Liver (tissue), 10 donors: ENCODE measurements at places on chromosomes 13 and 19. TPM values are rescaled to one million over a fixed set of nuclear protein-coding genes. Genes with fewer than 3 reads are reported as not detected.
A peak's percentile ranks its signal among the peaks of the same experiment; 100 is the strongest.

DNA sequence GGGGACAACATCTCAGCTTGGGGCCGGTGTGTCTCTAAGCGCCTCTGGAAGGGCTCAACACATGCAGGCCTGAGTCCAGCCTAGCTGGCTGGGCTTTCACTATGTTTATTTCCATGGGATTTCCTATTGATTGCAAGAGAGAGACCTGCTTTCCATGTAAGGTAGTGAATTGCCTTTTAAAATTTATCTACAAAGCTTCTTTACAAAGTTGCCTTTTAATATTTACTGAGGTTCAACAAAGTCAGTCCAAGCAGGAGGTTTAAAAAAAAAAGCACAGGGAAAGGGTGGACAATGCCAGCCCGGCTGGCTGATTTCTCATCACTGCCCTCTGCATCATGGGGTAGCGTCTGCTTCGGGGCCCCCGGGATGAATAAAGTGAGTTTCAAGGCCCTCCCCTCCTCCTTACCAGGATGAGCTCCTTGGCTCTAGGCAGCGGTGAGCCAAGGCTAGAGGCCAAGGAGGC, 15.8 kb downstream of the TLE2 start:
- DNase-seq, result no peak

Gene STOML3
- total RNA-seq, result not detected

Gene TSSK6
- total RNA-seq, result 1.2 TPM

DNA sequence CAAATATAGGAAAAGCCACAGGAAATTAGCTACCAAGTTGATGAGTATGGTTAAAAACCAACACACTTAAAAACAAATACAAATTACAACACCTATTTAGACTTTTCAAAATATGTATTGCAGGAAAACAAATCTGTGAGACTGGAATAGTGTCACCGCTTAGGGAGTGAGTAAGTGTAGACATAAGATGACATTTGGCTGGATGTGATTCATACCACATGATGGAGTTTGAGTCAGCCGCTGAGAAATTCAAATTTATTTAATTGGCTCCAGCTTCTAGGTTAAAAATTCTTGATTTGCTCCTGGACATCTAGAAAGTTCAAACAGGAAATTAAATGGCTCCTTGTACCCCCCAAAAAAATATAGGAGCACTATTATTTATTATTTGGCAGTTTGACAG, 531.7 kb downstream of the SLITRK1 start:
- no peak for DNase-seq

GRCh38 chr13:74217811-74218210, 83.6 kb upstream of the KLF12 start:
- DNase-seq, result no peak

Gene INSL3
- not detected for total RNA-seq

GRCh38 chr13:63690672-63691071, 2275.0 kb upstream of the PCDH20 start:
- DNase-seq, result no peak

DNA sequence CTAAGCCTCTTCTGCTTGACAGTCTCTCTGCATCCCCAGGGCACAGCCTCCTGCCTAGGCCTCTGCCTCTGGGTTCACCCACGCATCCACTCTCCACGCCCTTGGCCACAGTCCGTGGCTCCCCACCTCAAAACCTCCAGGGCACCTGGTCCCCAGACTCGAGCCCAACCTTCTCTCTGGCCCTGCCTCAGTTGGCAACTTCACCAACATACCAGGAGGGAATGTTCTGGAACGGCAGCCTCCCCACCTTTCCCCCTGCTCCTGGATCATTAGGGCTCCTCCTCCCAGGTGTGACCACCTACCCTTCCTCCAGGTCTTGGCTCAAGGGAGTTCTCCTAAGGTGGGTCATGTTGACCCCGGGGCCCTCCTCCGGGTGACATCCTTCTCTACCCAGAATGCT, 69.1 kb downstream of the SOX1 start:
- DNase-seq, result peak; percentile 22

Gene TTYH1
- 0.42 TPM for total RNA-seq

DNA sequence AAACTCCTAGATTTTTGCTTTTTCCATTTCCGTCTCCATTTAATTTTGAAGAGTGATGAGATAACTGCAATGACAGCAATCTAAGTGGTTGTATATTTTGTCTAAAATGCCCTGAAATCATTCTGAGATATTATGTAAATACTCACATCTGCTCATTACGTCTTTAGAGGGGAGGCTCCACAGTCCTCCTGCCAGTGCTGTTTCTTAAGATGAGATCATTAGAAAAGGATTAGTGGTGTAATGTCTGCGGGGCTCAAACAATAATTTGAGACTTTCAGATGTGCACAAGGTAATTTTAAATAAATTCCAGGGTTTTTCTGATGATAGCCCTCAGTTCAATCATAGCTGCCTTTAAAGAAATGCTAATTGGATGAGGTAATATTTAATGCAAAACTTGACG, 437.9 kb downstream of the FOXO1 start:
- no peak for DNase-seq

Gene ZNF534
- not detected for total RNA-seq

- DNase-seq, result no peak
Measured at GRCh38 chr13:28586439-28587173, 72.3 kb upstream of the POMP start.

DNA sequence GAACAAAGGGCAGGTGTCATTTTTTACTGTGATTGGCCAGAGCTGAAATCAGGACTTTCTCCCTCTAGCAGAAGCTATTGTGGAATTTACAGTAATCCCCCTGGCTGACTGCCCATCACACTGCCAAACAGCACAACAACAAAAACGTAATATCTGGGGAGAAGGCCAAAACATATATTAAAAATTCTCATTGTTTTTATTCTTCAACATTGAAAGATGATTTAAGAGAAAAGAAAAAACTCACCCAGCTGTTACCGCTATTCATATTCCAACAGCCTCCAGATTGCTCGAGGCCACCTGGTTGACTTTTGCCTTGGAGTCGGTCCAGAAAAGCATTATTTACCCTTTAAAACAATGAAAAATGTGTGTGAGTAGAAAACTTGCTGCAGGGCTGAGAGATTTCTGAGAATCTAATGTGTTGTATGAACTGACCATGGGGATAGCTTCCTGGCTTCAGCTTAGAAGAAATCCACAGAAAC, 97.2 kb downstream of the EPSTI1 start:
- no peak for DNase-seq

Gene RGL3
- 19.8 TPM for total RNA-seq

DNA sequence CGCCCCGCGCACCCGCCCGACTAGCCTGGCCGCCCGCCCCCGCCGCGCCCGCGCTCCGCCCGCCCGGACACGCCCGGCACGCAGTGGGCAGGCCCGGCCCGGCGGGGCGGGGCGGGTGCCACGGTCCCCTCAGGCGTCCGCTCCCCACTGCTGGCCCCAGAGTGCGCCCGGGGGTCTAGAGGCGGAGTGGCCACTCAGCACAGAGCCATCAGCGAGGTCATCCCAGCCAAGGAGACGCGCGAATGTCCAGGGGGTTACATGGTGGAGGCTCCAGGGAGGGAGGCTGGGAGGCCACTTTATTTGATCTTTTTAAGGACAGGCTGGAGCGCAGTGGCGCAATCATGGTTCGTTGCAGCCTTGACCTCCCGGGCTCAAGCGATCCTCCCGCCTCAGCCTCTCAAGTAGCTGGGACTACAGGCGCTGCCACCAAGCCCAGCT, 236 bp upstream of the TINCR start:
- no peak for DNase-seq

DNA sequence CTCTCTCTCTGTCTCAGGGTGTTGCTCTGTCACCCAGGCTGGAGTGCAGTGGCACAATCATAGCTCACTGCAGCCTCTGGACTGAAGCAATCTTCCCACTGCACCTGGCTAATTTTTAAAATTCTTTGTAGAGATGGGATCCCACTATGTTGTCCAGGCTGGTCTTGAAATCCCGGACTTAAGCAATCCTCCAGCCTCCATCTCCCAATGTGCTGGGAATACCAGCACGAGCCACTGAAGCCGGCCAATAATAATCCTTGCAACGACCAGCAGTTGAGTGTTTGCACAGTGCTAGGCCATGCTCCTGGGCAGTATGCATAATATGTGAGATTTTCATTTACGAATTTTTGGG, 640 bp upstream of the EPOR start:
- DNase-seq, result no peak

GRCh38 chr19:48372904-48373303, 8.7 kb downstream of the SYNGR4 start:
- DNase-seq, result no peak

DNA sequence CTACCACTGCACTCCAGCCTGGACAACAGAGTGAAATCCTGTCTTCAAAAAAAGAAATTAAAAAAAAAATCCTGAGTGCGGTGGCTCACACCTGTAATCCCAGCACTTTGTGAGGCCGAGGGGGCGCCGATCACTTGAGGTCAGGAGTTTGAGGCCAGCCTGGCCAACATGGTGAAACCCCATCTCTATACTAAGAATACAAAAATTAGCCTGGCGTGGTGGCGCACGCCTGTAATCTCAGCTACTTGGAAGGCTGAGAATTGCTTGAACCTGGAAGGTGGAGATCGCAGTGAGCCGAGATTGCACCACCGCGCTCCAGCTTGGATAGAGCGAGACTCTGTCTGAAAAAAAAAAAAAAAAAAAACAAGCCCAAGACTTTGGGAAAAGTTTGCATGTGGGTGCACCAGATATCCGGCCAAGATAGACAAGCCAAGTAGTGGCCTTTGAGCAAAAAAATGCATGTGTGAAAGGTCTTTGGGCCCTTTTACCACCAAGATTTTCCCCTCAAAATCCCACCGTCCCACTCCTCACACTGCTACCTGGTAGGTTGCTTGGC, 5.7 kb downstream of the DNAJB1 start:
- no peak for DNase-seq

- DNase-seq, result no peak
Measured at GRCh38 chr19:55611300-55611982, 6.0 kb downstream of the ZNF865 start.

GRCh38 chr19:862581-863314, 3.3 kb downstream of the CFD start:
- peak; percentile 83 for DNase-seq

DNA sequence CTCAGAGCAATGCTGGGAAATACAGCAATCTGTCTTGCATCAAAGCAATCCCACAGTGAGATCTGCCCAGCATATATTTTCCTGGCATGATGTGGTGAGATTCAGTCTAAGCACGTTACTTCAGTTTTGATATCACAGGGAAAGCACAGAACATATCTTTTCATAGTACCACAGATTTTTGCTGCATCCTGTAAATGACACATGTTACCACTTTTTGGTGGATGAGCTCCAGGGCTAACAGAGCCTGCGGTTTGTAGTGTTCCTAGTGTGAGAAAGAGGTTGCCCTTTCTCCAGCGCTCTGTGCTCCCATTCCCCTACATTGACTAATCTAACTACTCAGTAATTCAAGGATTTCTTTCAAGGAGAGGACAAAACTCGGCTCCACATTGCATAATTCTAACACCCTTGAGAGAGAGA, 409.0 kb downstream of the GPC6 start:
- no peak for DNase-seq

DNA sequence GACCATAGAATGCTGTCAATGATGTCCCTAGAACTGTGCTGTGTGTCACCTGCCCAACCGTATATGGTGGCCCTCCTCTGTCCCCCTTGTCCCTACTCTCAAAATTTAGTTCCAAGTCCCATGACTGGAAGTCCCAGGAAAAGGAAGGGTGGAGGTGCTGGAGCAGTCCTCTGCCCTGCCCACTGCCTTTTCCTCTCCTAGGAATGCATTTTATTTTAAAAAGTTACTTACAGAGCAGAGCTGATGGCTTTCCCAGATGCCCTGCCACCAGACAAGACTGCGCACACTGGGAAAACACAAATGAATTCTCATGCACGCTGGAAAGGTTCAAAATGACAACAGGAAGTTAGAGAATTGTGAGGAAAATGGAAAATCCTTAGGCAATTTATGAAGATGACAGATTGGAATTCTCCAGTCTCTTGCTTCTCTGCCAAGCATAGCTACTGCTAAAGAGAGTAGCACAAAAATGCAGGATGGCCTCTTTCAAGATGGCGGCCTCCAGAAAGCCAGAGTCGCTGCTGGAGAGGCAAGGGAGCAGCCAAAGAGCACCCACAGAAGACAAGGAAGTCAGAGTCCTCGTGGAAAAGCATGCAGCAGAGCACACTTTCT, 117.1 kb upstream of the TSC22D1 start:
- DNase-seq, result no peak

GRCh38 chr13:31965361-31966066, 66.1 kb upstream of the FRY start:
- no peak for DNase-seq

Gene PRR22
- total RNA-seq, result 0.84 TPM

Gene KLK10
- total RNA-seq, result not detected

GRCh38 chr19:4575267-4576015, 16.0 kb upstream of the SEMA6B start:
- no peak for DNase-seq

GRCh38 chr13:29081036-29081435, 260.9 kb downstream of the MTUS2 start:
- DNase-seq, result no peak

DNA sequence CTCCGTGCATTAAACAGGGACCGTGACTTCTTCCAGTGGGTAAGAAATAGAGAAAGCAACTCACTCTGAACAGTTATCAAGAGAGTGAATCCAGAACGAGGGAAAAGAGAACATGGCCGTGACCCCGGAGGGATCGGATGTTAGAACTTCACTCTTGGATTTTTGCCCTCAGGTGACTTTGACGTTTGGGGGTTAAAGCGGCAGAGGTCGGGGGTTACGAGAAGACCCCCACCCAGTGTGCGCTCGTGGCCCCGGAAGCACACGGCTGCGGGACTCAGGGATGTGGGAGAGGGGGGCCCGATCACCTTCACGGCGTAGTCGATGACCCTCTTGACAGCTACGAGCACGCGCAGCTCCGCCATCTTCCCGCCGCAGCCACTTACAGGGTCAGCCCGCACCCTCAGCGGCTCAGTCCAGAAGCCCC, at the start of gene ETFB:
ETFB (minus strand) TSS at position 424 of the 424 bp plus-strand sequence; CDS start at position 362, 62 bp downstream.
- DNase-seq, result no peak

DNA sequence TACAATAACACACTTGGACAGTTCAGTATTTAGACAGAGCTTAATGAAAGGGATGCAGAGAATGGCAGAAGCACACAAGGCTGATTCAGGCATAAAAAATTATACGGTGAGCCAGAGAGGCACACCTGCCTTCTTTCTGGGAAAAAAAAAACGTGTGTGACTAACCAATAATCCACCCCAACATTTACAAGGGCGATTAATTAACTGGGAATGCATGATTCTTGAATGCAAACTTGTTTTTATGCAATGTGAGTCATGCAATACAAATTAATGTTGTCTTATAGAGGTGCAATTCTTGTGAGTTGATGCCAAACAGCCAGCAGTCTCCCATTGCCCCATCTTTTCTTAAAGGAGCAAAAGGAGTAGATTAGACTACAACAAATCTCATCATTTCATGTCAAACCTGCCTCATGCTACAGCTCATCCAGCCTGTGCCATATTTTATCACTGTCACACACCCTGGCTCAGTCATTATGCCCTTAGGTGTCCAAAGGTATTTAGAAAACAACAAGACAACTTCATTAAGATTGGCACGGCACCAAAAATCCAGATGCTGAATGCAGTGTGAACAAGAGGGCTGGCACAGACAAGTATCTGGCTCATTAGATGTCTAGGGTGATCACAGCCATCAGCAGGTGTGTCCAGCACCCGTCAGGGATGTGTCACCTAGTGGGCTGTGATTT, 721.1 kb downstream of the EFNB2 start:
- no peak for DNase-seq

GRCh38 chr13:50129706-50130122, 114.5 kb downstream of the KCNRG start:
- DNase-seq, result no peak

- no peak for DNase-seq
Measured at GRCh38 chr13:22009500-22009899, 338.6 kb downstream of the FGF9 start.

Gene CYP2A6
- 0.09 TPM for total RNA-seq

Gene LIPE
- total RNA-seq, result 4.7 TPM

Gene FCHO1
- 2.1 TPM for total RNA-seq
